Osteocyte (in vitro differentiated cells): ENCODE measurements at places on chromosomes 2 and 18. TPM values are rescaled to one million over a fixed set of nuclear protein-coding genes. Genes with fewer than 3 reads are reported as not detected.

Gene UGT1A3
- total RNA-seq, result not detected in 2 replicates

- DNase-seq, result no peak
These were observed 81.5 kb downstream of the NCKAP5 start for GRCh38 chr2:133486771-133487191.

GRCh38 chr18:11004951-11005350 is 144.4 kb downstream of the PIEZO2 start:
- no peak for DNase-seq

Gene EFHD1
- 106 and 114 TPM in 2 replicates for total RNA-seq

Gene NAT8
- not detected in 2 replicates for total RNA-seq

DNA sequence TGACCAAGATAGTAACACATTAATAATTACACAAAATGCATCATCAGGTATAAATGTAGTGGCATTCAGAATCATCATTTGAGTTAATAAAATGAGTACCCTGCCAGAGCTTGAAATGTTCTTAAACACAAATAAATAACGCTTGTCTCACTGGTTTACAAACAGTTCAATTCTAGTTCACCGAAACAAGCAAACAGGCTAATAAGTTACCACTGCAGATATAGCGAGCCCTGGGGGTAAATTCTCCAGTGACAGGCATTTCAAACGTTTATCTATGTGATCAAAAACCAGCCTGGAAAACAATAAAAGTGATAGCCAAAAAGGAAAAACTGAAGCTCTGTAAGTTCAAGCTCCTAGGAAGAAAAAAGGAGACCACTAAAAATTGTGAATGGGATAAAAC is 152.6 kb downstream of the THADA start:
- DNase-seq, result no peak

DNA sequence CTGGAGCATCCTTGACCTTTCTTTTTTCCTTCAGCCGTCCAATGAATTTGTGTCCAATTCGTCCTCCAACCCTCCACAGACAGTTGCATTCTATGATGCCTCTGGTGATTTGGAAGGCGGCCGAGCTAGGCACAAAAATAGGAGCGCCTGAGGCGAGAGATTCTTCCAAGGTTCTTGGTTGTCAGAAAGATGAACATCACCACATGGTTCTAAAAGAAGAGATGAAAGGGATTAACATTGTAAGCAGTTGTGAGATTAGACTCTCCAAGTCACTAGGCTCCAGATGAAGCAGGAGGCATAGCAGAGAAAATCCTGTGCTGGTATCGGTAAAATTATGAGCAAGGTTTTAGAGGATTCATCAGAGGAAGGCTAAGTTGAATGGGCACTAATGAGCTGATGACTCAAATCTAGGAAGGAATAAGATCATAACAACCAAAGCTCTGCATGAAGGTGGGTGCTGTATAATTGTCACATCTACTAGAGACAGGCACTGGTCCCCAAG is 75.4 kb upstream of the MAP4K3 start:
- no peak for DNase-seq

Gene TMEFF2
- total RNA-seq, result 46.8 and 51.2 TPM in 2 replicates

DNA sequence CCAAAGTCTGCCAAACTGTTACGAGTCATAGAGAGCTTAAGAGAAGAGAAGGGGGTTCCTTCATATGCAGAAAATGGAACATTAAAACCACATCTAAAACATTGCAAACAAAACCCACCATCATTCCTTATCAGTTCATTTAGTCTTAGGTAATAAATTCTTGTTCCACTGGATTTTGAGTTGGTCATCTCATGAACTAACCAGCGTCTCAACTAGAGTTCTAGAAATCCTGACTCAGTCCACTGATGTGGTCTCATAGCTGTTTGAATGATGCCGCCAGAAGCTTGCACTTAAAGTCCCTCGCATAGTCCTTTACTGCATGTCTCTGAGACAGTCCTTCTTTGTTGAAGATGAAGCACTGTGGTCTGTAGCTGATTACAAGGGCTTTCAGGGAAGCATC is 15.0 kb upstream of the CAB39 start:
- DNase-seq, result no peak

- DNase-seq, result no peak
These were observed 19.2 kb upstream of the TANK start for GRCh38 chr2:161141033-161141432.

Gene UGT1A10
- not detected in 2 replicates for total RNA-seq

- no peak for DNase-seq
These were observed 76.3 kb downstream of the STPG4 start for GRCh38 chr2:47078541-47079482.

Gene NGEF
- total RNA-seq, result 0.26 and 0.27 TPM in 2 replicates

DNA sequence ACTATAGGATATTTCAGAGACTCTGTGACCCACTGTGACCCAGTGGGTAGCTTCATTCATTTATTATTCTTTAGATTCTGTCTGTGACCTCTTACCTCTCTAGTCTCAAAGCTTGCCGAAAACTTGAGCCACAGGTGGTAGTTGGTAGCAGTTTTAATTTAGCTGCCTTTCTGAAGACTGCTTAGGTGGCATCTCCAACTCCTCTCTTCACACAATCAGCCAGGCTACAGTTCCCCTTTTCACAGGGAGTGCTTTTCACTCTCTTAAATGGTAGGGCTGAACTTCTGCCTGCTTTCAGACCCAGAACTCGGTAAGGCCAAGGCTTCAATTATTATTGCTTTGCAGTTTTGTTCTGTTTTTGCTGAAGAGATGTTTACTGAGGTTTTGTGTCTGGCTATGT is 349.6 kb downstream of the ARL6IP6 start:
- DNase-seq, result no peak

- DNase-seq, result no peak
These were observed 116.8 kb upstream of the PKDCC start for GRCh38 chr2:41930807-41931566.

DNA sequence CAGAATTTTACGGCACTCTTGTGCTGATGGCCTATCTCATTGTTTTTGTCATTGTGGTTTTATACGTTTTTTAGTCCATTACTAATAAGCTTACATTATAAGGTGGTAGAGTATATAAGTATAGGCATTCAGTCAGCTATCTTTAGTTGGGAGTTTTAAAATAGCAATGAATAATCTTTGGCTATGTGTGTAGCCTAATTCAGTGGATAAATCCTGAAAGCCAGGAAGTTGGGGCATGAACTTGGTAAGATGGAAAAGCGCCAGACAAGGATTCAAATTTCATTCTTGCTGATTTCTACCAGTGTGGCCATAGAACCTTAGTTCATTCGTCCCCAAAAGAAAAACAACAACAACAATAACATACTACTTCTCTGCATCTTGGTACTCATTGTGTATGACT is 31.2 kb downstream of the EPC2 start:
- DNase-seq, result no peak

Gene EVX2
- total RNA-seq, result not detected in 2 replicates

DNA sequence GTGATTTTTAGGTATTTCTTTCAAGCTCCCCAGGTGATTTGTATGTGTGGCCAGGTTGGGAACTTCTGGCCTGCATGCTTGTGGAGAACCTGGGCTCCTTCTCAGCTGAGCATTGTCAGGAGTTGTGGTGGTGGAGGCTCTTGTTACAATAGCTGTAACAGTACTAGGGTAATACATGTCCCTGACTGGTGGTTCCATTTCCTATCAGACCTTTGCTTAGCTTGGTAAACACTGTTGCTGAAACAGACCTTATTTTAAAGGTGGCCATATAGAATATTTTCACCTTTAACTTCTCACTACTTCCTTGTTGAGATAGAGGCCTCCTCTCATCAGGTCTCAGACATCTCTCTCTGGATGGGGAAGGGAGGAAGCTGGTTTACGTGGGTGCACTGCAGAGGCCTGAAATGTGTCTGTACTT is 79.2 kb downstream of the SETBP1 start:
- DNase-seq, result no peak

- peak; percentile 34 for DNase-seq
These were observed 57.3 kb upstream of the EML6 start for GRCh38 chr2:54666131-54666633.

Gene KATNAL2
- total RNA-seq, result 7.1 and 7.9 TPM in 2 replicates

GRCh38 chr2:181189951-181190350 is 209.5 kb downstream of the UBE2E3 start:
- DNase-seq, result no peak
